ENCODE measurements at places on chromosomes 4 and X.

GRCh38 chrX:24235084-24235710 is 78.7 kb downstream of the SUPT20HL2 start:
- DNase-seq = no peak

GRCh38 chrX:10660171-10660570 is 39.8 kb upstream of the MID1 start:
- DNase-seq = no peak

DNA sequence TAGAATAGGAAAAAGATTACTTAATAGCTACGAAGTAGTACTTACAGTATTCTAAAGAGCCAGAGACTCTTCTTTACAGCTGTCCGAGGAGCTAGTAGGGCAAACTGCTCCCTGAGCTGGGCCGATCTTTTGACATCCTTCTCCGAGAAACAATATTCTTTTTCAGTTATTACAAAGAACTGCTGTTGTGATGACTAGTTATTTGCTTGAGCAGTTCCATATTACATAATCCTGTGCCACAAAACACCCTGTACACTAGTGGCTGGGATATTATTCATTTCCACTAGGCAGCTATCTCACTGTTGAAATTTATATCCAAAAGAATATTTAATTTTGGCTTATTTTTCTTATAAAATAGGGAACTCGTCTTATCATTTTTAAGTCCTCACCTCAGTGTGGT is 278.3 kb downstream of the CHIC1 start:
- DNase-seq = no peak

- no peak for DNase-seq
Measured at GRCh38 chrX:24985120-24985519, 30.6 kb downstream of the ARX start.

GRCh38 chrX:866441-866990 is 235.9 kb downstream of the SHOX start:
- no peak for DNase-seq

DNA sequence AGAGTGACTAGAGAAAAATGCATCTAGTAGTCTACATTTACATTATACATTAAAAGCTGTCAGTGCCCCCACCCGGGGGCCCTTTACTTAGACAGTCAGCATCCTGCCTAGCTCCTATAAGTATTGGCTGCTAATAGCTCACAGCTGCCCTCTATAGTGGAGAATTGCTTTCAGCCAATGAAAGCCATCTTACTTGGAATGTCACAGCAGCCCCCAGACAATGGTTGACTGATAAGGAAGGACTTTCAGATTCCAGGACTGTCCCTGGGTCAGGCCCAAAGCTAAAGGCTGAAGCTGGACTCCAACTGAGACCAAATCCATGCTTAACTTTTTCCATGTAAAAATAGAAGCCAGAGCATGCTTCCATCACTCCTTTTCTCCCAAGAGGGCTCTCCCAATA is 196.9 kb downstream of the ANKRD50 start:
- no peak for DNase-seq

- no peak for DNase-seq
Measured at GRCh38 chr4:2735869-2736268, 20.3 kb downstream of the TNIP2 start.

- DNase-seq = no peak
Measured at GRCh38 chr4:71186566-71187403, 152.0 kb upstream of the SLC4A4 start.

DNA sequence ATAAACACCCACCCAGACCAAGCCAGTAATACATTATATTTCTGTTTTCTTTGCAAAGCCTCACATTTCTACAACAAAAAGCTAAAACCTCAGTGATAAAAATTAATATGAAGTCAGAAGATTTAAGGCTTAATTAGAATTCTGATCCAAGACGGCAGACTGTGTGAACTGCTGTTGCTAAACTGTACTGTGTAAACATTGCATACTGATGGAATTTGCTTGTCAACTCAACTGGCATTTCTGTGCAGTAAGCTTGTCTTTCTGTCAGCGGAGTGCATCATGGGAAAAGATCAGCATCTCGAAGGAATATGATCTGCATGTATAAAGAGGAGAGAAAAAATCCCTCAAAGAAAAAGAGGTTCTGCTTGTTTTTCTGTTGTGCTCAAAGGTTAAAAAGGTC is 69.4 kb upstream of the SPANXB1 start:
- no peak for DNase-seq

DNA sequence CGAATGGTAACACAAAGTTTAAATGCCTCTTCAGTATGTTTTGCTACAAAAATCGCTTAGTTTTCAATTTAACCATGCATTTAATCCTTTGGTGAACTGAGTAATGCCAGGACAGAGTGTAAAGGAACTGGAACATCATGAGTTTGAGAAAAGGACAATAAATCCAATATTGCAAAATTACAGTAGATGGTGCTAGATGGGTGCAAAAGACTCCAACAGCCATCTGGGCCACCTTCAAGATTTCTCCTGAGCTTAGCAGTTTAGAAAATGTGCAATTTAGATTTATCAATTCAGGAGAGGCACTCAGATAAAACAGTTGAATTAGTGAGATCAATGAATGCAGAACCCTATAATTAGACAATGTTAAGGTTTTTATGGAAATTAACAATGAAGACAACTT is 33.2 kb upstream of the MID1IP1 start:
- no peak for DNase-seq

DNA sequence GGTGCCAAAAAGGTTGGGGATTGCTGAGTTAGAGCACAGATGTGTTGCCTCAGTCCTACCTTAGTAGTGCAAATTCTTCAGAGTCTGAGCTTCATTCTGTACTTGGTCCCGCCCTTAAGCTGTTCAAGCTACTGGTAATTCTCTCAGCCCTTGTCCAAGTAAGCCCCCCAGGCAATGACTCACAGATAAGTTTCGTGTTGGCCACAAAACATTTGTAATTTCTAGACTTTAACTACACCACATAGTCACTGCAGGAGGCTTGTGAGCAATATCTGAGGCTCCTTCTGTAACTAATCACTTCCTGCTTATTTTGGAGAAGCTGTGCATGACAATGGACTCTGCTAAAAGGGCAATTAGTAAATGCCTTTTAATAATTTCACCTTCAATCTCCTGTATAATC is 1420.5 kb downstream of the PCDH7 start:
- no peak for DNase-seq

GRCh38 chrX:7570432-7571029 is 272.4 kb upstream of the VCX start:
- no peak for DNase-seq

Measured in bone marrow (tissue), 2 donors.